ENCODE measurements at places on chromosomes 2 and 18.

DNA sequence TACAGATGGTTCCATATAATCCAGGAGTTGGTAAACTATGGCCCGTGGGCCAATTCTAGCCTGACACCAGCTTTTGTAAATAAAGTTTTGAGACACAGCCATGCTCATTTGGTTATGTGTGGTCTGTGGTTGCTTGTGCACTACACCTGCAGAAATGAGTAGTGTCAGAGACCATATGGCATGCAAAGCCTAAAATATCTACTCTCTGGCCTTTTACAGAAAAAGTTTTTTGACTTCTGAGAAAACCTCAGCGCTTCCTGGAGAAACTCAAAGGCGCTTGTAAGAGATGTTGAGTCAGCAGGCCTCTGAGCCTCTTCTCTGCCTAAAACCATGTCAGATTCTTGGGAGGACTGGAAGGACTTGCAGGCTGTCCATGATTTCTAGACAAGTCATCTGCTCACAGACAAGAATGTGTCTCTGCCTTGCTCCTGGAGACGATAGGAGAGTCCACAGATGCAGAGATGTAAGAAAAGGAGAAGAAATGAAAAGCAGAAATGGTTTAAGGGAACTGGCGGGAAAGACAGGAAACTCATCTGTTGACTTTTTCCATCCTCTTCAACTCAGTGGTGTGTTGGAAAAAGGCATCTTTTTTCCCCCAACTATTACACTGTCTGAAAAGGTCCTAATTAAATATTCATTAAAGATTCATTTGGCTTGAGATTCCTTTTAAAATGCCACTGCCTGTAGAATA, 5.2 kb downstream of the TTC39C start:
- no peak for DNase-seq

DNA sequence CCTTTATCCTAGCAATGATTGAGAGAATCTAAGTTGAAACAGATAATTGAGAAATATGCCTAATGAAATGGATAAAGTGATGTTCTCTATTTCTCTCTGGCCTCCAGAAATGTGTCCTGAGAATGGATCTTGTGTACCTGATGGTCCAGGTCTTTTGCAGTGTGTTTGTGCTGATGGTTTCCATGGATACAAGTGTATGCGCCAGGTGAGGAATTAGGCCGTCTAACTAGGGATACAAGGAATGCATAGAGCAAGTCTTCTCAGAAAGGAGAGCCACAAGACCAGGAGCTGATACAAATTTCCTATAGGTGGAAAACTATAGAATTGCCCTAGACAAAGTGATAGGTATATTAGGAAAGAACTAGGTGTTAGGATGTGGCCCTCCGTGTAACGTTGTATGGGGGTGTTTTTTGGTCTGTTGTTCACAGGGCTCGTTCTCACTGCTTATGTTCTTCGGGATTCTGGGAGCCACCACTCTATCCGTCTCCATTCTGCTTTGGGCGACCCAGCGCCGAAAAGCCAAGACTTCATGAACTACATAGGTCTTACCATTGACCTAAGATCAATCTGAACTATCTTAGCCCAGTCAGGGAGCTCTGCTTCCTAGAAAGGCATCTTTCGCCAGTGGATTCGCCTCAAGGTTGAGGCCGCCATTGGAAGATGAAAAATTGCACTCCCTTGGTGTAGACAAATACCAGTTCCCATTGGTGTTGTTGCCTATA, 592 bp upstream of the CAD start:
- no peak for DNase-seq

DNA sequence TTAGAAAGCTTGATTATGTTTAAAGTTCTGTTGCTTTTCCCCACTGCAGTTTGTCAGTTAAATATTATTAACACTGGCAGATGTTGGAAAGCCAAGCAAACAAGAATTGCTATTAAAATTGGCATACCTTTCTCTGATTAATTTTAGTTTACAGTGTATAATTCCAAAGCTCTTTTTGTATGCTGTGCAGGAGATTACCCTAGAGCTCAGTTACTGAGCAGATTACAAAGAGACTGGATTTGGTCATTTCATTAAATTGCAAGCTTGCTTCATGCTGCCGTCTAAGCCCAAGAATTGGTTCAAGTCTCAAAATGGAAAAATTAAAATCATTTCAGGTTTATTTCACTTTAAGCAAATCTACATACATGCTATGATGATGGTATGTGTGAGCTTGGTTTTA, 2.3 kb downstream of the ASAP2 start:
- DNase-seq = no peak

DNA sequence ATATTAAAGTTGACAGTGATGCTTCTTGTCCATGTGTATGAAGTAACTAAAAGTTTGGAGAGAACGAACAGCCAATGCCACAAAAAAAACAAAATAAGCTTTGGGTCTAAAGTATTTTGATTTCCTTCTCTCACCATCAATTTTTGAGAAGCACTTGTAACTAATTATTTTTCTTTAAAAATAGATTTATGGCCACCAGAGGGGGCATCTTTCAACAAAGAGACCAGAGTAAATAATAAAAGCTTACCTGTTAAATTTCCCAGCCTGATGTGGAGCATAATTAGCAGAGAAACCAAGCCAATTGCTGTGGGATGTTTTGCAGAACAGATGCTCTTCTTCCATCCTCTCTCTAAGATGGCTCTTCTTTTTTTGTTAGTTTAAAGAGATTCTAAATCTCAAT, 29.0 kb downstream of the LINC00305 start:
- no peak for DNase-seq

- no peak for DNase-seq
These were observed 48.9 kb downstream of the AGAP1 start for GRCh38 chr2:235542733-235543127.

DNA sequence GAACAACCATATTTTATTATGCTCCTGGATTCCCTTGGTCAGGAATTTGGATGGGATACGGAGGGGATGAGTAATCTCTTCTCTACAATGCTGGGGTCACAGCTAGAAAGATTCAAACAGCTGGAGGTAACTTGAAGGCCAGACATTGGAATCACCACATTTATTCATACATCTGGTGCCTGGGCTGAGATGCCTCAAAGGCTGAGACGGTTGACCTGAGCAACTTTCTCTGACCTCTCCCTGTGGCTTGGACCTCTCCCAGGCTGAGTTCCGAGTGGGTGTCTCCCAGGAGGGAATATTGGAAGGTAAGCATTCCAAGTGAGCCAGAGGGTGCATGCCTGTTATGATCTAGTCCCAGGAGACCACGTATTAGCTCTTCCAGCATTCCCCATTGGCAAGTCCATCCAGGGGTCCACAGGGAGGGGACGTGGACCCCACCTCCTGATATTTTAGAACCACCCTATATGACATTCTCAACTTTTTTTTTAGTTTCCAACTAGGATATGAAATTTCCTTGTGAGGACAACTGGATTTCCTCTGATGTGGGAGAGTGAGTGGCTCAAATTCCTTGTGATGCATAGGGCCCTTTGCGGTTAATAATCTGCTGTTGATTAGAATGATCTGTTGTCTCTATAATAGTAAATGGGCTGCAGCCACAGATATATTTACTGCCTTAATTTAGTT, 101.8 kb downstream of the MRPS9 start:
- no peak for DNase-seq

GRCh38 chr2:57443973-57444521, 602.6 kb upstream of the VRK2 start:
- DNase-seq = no peak

DNA sequence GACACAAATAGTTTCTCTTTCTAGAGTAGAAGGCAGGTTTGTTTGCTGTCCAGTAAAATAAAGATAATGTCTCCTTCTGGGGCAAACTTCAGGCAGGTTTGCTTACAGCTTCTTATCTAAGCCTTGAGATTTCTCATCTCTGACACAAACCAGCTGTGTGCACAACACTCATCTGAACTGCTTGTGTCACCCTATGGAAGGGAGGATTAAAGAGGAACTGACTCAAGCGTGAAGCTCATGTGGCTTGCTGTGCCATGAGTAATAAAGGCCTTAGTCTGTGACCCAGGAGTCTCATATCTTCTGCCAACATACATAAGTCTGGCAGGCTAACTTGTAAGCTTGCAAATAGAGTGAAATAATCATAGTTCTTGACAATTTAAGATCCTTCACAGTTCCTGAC, 24.2 kb upstream of the CPO start:
- DNase-seq = no peak

DNA sequence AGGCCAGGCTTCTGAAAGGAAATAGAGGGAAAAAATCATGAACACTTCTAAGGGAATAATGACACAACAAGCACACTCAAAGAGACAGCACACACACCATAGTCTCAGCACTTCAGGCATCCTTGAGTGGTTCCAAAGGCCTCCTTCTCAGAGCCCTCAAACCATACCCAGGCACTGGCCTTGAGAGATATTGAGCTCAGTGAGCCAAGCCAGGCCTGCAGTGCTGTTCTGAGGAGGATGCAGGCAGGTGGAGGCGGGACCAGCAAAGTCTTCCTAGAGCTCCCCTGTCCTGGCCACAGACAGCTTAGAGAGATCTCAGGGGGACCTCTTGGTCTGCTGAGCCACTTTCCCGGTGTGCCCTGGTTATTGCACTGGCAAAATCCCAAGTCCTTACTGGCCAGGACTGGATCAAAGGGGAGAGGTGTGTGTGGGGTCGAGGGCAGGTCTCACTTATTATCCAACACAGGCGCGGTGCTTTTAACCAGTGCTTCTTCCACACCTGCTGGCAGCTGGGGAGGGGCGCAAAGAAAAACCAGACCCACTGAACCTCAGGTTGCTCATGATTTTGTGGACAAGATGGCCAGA, 86.8 kb upstream of the HAAO start:
- no peak for DNase-seq

GRCh38 chr2:118535818-118536212, 311.6 kb downstream of the EN1 start:
- no peak for DNase-seq

- DNase-seq = no peak
These were observed 87.2 kb downstream of the UXS1 start for GRCh38 chr2:106106622-106107508.

- DNase-seq = no peak
These were observed 87.3 kb downstream of the DOCK10 start for GRCh38 chr2:224954980-224955379.

Measured in NCI-H1048 (cell line).